Stimulated activated CD4-positive, alpha-beta T cell treated with anti-CD3 and anti-CD28 coated beads, Interleukin-2, amount 100 ng/mL, for 48 hours (primary cell): ENCODE measurements at places on chromosomes 4 and X.

DNA sequence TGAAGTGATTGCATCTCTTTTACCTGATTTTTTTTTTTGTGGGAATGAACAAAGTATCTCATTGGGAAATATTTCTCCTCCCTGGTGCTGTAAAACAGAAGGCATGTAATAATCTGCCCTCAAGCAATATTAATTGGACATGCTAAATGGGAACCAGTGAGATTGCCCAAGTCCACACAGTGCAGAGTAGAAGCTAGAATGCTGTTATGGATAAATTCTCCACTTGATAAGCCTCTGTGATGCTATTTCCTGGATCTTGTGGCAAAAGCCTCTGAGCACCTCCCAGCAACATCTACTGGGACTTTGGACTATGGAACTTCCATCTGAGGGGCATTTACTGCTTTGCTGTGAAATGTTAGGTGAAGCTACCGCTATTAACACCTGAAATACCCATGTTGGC lies 46.9 kb upstream of the YTHDC1 start:
- no peak for DNase-seq

GRCh38 chr4:10364194-10364593 lies 93.0 kb downstream of the ZNF518B start:
- no peak for DNase-seq

- DNase-seq = no peak
These were observed 350 bp downstream of the H2BW1 start for GRCh38 chrX:104013158-104013557.

DNA sequence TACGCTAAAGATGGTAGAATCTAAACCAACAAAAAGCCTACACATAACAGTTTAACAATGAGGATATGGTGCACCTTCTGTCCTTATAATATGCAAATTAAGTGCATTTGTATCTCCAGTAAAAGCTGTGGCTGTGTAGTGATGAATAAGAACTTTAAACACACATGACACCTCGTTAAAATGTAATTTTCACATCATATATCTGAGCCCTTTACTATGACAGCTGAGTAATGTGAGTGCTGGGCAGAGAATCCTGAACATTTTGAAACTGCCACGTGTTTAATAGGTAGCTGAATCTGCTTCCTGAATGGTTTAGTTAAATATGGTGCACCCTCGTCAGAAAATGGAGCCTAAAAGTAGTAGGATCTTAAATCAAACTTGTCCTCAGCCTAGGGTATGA lies 540.8 kb downstream of the ADGRL3 start:
- DNase-seq = no peak

DNA sequence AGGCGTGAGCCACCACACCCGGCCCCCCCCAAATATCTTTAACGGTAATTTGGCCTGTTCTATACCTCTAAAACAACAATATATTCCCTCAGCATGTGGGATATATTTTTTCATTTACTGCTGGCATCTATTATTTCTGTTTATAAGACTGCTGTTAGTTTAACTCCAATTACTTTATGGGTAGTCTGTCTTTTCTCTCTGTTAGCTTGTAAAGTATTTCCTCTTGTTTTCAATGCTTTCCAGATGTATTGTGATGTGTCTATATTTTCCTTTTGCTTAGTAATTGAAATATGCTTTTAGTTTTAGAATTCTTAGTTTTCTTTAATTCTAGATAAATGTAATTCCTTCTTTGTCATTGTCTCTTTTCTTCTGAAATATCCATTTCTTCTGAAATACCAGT lies 445.8 kb downstream of the ANKRD50 start:
- no peak for DNase-seq

GRCh38 chr4:123381996-123382395 lies 14.6 kb upstream of the SPRY1 start:
- DNase-seq = no peak

- DNase-seq = no peak
These were observed 7.6 kb downstream of the UGT8 start for GRCh38 chr4:114606245-114606644.

DNA sequence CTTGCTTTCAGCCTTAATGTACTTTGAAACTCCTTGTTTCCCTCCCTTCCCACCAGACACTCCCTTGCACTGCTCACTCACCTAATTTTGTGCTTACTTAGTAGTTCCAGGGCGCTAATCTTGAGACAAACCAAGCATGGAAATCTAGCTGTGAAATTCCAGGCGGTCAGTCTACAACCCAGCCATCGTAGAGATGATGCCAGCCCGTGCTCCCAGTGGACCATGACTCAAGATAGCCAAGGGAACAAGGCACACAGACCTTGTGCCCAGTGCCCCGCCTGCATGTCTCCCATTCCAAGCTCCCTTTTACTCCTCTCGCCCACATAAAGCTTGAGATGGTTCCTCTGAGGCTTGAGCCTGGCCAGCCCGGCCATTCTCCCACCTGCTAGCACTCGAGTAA lies 11.1 kb downstream of the TREX2 start:
- DNase-seq = no peak

- no peak for DNase-seq
These were observed 872.6 kb downstream of the FSTL5 start for GRCh38 chr4:161291222-161291621.

DNA sequence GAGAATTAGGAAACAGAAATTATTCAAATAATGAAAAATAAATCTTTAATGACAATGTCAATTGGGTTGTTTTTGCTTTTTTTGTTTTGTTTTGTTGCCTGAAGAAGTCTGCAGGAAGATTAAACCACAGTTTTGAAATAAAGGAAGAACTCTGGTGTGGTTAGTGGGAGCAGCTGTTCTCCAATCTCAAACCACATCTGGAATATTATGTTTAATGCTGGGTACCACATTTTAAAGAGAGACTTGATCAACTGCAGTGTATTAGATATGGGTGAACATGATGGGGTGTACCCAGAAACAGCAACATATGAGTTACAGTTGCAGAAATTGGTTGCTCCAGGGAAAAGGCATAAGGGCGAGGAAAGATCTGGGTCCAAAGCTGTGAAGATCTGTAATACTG lies 171.2 kb upstream of the RPL34 start:
- DNase-seq = no peak

- no peak for DNase-seq
These were observed 159.4 kb downstream of the ANTXR2 start for GRCh38 chr4:79913581-79913980.

- no peak for DNase-seq
These were observed 716 bp downstream of the FHIP1A start for GRCh38 chr4:151409470-151410313.

- no peak for DNase-seq
These were observed at the start of gene POF1B for GRCh38 chrX:85379174-85379907. TSS of gene POF1B (minus strand) at chrX:85379665. CDS start at chrX:85379454, 211 bp downstream.

- no peak for DNase-seq
These were observed 512 bp downstream of the NOP14 start for GRCh38 chr4:2962614-2963174.

GRCh38 chrX:51891821-51892551 lies 1.4 kb upstream of the MAGED1 start:
- DNase-seq = no peak

DNA sequence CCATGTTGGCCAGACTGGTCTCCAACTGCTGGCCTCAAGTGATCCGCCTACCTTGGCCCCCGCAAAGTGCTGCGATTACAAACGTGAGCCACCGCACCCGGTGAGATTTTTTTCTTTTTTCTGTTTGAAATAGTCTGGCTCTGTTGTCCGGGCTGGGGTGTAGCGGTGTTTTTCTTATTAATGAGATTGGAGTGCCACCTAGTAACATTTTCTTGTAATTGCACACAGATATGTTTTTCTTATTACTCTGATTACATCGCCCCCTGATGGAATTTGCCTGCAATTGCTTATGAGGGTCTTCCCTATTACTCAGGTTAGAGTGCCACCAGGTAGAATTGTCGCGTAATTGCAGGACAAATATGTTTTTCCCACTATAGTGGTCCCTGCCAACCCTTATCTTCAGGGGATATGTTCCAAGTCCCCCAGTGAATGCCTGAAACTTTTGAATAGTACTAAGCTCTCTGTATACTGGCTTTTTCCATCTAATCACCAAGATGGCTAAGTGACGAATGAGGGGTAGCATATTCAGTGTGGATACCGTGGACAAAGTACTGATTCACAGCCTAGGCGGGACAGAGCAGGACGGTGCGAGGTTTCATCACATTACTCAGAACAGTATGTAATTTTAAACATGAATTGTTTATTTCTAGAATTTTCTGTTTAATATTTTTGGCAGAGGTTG lies 8.6 kb upstream of the PDHA1 start:
- no peak for DNase-seq

GRCh38 chr4:148054275-148054674 lies 322.4 kb downstream of the ARHGAP10 start:
- DNase-seq = no peak

- DNase-seq = no peak
These were observed 250.6 kb downstream of the SNCA start for GRCh38 chr4:89586318-89586717.

GRCh38 chrX:73262991-73263390 lies 48.3 kb upstream of the NAP1L2 start:
- DNase-seq = no peak
